Esophagus muscularis mucosa (tissue), 4 donors: ENCODE measurements at places on chromosomes 5 and 9. TPM values are rescaled to one million over a fixed set of nuclear protein-coding genes. Genes with fewer than 3 reads are reported as not detected.

- H3K4me1 ChIP-seq: peaks cover 19% of the 10 kb centered on the region
- H3K4me3 ChIP-seq: no peak overlapping the region
- no peak for DNase-seq
- no peak overlapping the region for H3K27ac ChIP-seq
These were observed 14.8 kb upstream of the ABL1 start for GRCh38 chr9:130820135-130820738.

GRCh38 chr9:134342746-134343115, 16.5 kb downstream of the RXRA start:
- H3K4me1 ChIP-seq: peaks cover 100% of the 10 kb centered on the region
- H3K27me3 ChIP-seq: no peaks in the 10 kb centered on the region
- no peak overlapping the region for H3K4me3 ChIP-seq

DNA sequence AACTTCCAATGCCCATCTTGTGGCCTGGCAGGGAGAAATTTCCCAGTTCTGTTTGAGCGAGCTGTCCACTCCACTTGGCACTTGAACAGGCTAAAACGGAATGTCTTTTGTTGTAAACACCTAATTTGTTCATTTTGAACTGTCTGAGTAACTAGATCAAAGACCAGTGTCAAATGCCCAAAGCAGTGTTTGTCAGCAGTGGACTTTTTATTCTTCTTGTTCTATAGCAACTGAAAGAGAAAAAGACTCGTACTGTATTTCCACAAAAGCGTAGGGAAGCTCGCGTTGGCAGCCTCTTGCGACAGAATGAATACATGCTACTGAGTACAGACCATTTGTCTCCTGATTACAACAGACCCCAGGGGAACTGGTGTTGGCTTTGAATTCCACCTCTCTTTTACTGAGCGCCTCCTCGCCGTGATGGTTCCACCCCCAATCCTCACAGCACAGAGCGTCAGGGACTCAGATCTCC, 601.8 kb upstream of the ZNF608 start:
- no peaks in the 10 kb centered on the region for H3K36me3 ChIP-seq
- peak overlapping the region; percentile 38 for H3K27ac ChIP-seq
- no peaks in the 10 kb centered on the region for H3K27me3 ChIP-seq

DNA sequence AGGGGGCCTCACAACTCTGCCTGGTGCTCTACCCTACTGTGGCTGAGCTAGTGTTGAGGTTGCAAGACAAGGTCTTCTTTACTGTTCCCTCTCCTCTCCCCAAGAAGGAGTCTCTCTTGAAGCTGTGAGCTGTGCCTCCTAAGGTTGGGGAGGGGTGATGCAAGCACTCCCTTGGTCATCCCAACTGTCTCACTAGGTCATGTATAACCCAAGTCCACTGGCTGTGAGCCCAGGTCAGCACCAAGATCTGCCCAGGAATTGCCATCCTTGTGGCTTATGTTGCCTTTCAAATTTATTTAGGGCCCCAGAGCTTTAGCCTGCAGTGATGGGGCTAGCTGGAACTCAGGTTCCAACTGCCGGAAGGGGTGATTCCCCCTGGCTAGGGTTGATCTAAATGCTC, 10.3 kb upstream of the YTHDC2 start:
- no peaks in the 10 kb centered on the region for H3K4me1 ChIP-seq
- no peak overlapping the region for H3K4me3 ChIP-seq
- H3K36me3 ChIP-seq: no peaks in the 10 kb centered on the region
- H3K27ac ChIP-seq: no peak overlapping the region
- DNase-seq: no peak

DNA sequence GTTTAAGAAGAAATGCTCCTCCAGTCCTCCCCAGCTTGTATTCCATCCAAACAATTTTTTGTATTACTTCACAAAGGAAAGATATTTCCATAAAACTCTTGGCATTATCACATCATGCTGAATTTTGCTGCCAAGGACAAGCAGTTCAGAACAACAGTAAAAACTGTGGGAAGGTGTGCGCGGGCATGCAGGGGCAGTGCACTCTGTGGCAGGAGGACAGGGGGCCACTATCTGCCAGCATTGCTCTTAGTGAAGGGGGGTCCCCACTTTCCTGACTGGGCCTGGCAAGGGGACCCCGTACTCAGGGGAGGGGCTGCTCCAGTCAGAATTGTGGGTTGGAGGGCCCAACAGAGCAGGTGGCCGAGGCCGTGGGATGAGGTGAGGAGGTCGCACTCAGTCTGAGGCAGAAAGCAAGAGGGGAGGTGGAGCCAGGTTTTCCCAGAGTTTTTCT, 32.8 kb downstream of the ANGPTL2 start:
- no peaks in the 10 kb centered on the region for H3K27me3 ChIP-seq
- peaks cover 25% of the 10 kb centered on the region for H3K4me1 ChIP-seq
- no peak for DNase-seq
- H3K36me3 ChIP-seq: peaks cover 68% of the 10 kb centered on the region

The SPATA31A5 gene
- total RNA-seq: not detected
